AML-193 (cell line): ENCODE measurements at places on chromosomes 5 and 9.

GRCh38 chr5:141824717-141825116 is 53.5 kb downstream of the PCDH1 start:
- DNase-seq = no peak

- DNase-seq = no peak
Measured at GRCh38 chr9:88090151-88090581, 48.1 kb downstream of the SPATA31C2 start.

DNA sequence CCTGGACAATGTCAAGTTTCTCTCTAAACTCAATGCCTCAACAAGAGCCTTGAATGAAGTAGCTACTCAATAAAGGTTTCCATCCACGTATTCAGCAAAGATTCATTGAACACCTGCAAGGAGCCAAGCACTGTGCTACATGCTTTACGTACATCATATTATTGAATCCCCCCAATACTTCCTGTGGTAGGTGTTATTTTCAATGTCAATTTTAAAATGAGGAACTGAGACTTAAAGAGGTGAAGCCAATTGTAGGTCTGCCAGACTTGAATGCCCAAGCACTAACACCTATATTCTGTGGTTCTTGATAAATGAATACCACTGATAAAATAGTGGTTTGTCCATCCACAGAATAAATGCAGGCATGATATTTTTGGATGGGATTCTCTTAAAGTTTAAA is 162.3 kb downstream of the DRD1 start:
- DNase-seq = no peak

GRCh38 chr9:92278110-92278509 is 15.4 kb downstream of the IARS1 start:
- no peak for DNase-seq

DNA sequence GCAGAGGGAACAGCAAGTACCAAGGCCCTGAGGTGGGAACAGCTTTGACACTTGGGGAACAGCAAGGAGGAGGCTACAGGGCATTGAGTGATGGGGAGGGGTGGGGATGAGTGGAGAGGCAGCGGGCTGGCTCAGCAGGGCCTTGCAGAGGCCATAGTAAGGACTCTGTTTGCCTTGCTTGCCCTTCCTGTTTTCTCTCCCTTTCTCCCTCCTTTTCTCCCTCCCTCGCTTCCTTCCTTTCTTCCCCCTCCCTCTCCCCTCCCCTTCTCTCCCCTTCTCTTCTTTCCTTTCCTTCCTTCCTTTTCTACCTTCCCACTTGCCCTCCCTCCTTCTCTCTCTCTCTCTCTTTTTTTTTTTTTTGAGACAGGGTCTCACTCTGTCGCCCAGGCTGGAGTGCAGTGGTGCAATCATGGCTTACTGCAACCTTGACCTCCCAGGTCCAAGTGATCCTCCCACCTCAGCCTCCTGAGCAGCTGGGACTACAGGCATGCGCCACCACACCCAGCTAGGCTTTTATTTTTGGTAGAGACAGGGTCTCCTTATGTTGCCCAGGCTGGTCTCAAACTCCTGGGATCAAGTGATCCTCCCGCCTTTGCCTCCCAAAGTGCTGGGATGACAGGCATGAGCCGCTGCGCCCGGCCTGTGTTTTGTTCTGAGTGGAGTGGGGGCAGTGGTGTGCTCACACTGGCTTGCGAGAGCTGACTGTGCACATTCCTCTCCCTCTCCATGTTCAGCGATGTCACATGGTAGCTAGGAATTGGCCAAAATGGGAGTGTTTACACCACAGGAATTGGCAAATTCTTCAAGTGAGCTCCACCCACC is 17.1 kb downstream of the IER5L start:
- DNase-seq = no peak
